ENCODE measurements at places on chromosomes 3 and 15.

GRCh38 chr15:99734575-99734974 is 1.3 kb upstream of the LYSMD4 start:
- no peak for DNase-seq

DNA sequence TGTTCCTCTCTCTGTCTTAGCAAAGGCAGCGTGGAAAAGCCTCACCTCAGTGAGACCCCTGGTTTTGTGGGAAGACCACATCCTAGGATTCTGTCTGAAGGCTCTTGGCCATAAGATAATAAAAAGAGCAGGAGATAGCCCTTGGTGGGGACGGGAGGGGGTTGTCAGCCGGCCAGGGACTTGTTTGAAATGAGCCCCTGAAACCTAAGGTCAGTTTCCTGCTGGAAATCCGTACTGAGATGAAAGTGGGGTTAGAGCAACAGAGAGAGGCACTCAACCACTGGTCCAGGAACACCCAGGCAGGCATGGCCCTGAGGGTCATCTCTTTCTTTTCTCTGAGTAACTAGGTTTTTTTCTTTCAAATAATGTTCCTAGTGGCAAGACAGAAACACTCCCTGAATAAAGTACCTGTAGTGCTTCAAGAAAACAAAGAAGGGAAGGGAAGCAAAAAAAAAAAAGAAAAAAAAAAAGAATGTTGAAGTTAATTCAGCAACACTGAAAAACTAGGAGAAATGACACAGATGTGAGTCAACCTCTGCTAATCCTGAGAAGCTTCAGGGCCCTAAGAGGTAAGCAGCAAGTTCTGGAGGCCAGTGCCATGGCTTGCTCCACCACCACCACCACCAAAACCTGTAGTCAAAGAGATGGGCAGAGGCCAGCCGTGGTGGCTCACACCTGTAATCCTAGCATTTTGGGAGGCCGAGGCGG is 3.2 kb downstream of the ITGB5 start:
- no peak for DNase-seq

DNA sequence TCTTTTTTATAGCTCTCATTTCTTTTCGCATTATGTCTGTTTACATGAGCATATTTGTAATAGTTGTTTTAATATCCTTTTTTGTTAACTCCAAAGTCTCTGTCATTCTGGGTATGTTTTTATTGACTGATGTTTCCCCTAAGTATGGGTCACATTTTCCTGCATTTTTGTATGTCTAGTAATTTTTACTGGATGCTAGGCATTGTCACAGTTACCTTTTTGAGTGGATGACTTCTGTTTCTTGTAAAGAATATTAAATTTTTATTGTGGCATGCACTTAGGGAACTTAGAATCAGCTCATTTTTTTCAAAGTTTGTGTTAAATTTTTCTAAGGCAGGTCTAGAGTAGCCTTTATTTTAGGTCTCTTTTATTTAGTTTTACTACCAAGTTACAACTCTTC is 40.7 kb downstream of the ANAPC13 start:
- DNase-seq: no peak

DNA sequence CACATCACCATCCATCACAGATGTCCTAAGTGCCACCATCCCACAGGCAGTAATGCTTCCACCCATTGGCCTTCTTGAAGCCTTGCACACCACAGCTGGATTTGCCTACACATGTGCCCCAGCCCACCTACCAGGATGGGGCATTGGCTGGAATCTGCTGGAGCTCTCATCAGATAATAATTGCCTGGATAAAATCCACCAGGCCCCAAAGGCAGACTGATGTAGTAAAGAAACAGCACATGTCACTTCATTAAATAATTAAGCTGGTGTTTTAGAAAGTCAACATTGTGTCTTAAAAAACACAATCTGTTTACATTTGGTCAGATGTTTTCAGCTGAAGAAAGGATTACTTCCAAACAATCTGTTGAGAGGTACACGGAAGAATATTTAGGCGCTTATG is 229.5 kb downstream of the ATP8B4 start:
- DNase-seq: no peak

DNA sequence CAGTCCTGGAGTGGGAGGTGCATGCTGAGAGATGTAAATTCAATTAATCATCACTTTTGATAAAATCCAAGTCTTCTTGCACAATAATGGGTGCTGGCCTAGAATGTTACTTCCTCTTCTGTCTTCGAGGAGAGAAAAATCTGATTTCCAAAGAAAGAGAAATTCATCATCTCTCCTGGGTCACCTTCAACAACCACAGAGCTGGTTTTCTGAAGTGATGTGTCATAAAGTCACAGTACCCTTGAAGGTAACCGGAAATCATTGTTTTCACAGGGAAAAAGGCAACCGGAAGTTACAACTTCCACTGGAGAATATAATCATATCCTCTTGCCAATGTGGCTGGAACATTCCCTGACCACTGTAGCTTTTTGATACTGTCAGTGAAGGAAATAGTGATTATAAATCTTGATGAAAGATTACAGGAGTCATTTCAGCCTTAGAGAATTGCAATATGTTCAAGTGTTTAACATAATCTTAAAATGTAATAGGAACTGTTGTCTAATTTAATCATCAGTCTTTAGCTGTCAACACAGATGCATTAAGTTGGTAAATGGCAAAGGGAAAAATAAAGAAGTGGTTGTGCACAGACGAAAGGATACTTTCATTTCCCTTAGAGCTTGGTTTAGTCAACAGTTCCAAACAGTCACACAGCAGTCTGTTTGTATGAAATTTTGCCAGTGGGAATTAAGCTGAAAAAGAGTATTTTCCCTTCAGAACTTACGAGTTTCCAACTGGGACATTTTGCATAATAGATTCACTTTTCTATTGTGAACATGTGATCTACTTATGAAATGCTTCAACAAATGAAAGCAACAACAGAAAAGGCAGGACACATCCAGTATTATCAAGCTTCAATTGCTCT is 106.5 kb upstream of the SLC4A7 start:
- no peak for DNase-seq

DNA sequence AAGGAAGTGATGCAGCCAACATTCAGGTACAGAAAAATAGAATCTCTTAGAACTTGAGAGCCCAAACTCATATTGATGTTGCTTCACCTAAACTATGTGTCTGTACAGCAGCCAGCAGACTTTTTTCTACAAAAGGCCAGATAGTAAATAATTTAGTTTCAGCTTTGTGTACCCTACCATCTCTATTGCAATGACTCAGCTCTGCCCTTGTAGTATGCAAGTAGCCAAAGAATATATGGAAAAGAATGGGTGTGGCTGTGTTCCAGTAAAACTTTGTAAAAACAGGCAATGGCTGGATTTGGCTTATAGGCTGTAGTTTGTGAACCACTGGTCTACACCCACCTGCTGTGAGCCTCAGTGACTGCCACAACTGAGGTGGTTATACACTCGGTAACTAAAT is 392.5 kb upstream of the RARB start:
- DNase-seq: no peak

GRCh38 chr3:100170486-100170885 is 56.2 kb upstream of the FILIP1L start:
- no peak for DNase-seq

- no peak for DNase-seq
These were observed 12.1 kb upstream of the CTSH start for GRCh38 chr15:78956937-78957336.

- DNase-seq: no peak
These were observed 11.6 kb downstream of the PCSK6 start for GRCh38 chr15:101477851-101478362.

DNA sequence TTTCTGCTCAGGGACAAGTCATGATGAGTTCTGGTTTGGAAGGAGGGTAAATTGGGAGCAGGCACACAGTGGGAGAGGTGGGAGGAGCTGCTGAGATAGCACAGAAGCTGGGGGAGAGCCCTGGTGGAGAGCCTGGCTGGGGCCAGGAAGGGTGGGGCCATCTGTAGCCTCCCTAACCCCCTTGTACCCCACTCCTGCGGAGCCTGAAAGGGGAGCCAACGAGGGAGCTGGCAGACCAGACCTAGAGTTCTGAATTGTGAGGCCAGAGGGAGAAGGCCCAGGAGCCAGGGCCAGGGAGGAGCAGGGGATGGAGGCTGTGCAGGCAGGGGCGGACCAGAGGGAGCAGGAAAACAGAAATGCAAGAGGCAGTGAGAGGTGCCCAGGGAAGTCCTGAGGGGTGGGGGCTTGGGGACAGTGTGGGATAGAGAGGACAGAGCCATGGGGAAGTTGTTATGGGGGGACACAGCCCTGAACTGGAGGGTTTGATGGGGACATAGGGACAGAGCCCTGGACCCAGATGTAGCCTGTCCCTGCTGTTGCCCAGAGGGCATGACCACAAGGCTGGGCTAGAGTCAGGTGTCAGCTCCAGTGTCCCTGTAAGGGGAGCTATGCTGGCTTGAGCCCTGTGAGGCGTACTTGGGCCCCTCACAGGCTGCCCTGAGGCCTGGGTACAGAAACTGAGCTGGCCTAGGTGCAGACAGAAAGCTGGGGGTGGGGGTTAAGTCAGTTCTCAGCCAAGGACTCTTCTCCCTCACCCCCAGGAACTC is 1.2 kb downstream of the TMIE start:
- DNase-seq: no peak

DNA sequence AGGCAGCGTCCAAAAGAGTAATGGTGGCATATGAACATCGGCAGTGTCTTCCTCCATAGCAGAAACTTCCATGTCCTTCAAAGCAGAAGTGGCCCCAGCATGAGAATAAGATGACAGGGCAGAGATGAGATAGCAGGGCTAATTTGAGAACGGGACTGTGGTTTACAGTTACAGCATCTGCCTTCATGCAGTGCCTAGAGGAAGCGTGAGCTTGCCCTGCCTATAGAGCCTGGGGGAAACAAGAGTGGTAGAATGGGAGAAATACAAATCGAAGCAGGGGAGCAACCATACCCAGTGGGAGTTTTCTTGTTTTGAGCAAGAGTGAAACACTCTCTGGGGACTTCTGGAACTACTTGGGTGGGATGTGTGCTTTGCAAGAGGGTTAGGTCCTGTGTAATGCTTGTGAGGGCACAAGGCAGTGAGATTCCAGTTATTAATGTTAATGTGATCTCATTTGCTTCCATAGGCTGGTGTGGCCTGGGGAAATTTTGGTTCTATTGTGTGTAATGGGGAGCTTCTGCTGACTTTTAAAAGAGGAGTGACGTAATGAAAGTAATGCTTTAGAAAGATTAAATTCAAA is 616.9 kb downstream of the ZIC1 start:
- DNase-seq: no peak

- no peak for DNase-seq
These were observed 21.0 kb downstream of the BCHE start for GRCh38 chr3:165816209-165816608.

DNA sequence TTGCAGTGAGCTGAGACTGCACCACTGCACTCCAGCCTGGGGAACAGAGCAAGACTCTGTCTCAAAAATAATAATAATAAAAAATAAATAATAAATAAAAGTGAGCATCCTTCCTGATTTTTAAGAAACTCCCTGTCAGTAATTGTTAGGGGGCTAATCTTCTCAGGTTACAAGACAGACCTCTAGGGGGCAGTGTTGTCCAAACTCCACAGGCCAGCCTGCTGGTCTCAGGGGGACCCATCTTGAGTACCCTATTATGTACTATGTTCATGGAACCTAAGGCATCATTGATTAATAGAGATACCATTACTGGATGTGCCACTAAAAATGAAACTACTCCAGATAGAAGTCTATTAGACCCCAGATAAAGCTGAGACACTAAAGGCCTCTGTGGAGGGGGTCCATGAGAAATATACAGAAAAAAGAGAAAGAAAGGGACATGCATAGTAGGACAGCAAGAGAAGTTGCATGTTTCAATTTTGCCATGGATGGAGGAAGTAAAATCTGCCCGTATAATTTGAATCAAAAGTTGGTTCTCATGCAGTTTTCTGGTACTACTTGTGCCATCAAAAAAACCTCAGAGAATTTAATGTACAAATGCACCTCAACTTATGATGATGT is 85.5 kb upstream of the CDV3 start:
- DNase-seq: no peak

- DNase-seq: no peak
These were observed 212.2 kb upstream of the GPR149 start for GRCh38 chr3:154642145-154642544.

- no peak for DNase-seq
These were observed 286.3 kb upstream of the ROBO2 start for GRCh38 chr3:76753599-76753998.

GRCh38 chr3:159987291-159987711 is 1.3 kb upstream of the IL12A start:
- DNase-seq: no peak

- DNase-seq: no peak
These were observed 108.4 kb downstream of the MEGF11 start for GRCh38 chr15:66144978-66145725.

- no peak for DNase-seq
These were observed 445.7 kb upstream of the CDIN1 start for GRCh38 chr15:36133742-36134141.

DNA sequence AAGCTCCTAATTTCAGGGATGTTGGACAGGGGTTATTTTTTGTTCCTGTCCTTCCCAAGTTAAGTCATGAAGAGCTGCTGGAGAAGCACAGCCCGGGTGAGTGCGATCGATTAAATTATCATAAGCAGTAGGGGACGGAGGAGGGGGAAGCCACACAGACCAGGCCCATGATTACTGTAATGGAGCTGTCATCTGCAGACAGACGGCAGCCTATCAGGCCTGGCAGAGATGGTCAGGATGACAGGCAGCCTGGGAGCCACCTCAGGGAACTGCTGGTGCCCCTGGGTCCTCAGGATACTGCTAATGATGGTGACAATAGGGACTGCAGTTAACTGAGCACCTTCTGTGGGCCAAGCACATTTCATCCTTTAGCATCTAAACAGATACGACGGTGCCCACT is 147.7 kb downstream of the RAB11A start:
- DNase-seq: no peak

- no peak for DNase-seq
These were observed 29.6 kb downstream of the CPOX start for GRCh38 chr3:98563661-98564281.

GRCh38 chr3:117660941-117661817 is 951.6 kb downstream of the TUSC7 start:
- no peak for DNase-seq

GRCh38 chr15:59439576-59439975 is 1.6 kb downstream of the FAM81A start:
- no peak for DNase-seq
